ENCODE measurements at places on chromosomes 4 and X.

DNA sequence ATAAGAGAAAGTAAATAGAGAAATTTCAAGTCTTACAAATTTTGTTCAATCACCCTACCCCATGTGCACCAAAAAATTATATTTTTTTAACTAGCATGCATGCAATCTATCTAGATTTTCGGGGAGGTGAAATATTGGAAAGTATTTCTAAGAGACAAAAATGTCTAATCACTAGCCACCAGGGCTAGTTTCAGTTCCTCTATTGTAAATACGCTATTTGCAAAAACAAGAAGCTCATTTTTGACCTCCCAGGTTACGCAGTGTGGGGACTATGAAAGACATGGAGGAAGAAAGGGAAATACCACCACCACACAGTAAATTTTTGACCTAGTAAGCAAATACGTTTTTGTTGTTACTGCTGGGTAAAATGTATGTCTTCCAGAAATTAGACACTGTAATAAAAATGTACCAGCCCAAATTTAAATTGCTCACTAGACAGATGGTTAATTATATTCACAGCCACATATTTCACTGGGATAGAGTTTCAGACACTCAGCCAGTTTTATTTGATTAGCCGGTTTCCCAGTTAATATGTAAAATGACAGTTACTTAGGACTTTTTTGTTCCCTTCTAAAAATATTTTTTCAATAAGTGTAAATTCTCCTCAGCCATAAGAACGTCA is 2.2 kb downstream of the NEXMIF start:
- no peak for DNase-seq

GRCh38 chr4:173094739-173095421 is 73.7 kb upstream of the GALNT7 start:
- no peak for DNase-seq

- DNase-seq = no peak
These were observed 548 bp downstream of the TLR1 start for GRCh38 chr4:38803833-38804653.

GRCh38 chr4:22072240-22072639 is 123.7 kb upstream of the KCNIP4 start:
- DNase-seq = no peak

DNA sequence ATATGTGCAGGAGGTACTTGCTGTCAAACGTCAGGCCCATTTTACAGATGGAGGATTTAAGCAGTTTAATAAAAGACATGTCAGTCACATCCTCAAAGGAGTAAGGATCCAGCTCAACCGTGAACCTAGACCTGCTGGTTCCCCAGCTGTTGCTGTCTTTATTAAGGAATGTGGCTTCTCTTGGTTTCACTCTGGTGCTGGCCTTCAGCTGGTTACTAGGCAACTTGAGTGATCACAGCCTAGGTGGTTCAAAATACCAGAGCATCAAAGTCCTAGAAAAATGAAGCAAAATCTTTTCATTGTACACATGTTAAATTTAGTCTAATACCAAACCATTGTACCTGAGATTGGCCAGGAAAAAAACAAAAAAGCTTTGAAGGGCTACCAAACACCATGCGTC is 32.7 kb upstream of the GLRA2 start:
- no peak for DNase-seq

DNA sequence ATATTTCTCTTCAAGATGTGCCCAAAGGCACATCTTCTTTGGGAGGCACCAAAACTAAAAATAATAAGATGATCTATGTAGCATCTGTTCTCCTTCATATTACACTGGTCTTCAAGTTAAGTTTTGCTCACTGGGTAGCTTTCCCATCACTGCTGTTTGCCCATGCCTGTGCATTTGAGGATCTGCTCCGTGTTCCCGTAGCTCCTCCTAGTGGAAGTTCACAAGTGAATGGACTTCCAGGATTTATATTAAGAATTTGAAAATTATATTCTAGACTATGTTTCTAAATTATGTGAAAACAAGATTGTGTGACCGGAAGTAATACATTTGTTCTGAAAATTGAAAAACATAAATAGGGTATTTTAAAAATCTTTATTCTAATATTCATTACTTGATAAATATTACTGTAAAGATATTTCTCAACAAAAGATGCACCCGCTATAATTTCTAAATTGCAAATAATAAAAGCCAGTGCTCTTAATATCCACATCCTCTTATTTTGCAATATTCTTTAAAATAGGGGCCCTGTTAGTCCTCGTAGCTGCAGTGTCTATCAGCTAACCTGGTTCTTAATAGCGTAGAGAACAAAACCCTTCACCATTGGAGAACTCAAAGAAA is 147.7 kb downstream of the RBM46 start:
- DNase-seq = no peak

DNA sequence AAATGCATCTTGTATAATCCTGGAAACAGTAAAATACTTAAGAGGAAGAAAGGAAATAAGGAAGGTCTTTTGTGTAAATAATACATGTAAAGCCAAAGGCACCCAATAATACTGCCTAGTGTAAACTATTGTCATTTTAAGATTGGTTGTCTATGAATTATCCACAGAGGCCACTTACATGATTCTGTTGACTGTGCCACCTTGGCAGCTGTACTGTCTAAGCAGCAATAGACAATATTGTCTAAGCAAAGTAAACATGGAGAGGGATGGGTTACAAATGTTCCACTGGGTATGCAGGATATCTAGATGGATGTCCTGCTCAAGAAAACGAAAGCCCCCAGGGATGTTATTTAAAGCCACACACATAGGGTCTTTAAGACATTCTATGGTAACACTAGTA is 19.4 kb downstream of the BEND4 start:
- DNase-seq = no peak

DNA sequence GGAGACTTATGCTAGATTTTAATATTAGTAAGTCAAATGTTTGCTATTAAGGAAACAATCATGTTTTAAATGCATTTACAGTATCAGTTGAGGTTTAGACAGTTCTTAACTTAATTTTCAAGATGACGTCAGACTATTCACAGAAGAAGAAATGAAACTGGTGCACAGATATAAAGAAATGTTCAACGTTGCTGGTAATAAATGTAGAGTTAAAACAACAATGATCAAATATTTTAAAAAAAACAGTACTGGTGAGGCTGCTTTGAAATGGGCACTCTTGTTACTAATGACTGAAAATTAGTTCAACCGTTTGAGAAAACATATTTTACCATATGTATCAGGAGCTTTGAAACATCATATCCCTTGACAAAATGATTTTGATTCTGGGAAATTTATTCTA is 44.2 kb downstream of the ABHD18 start:
- no peak for DNase-seq

DNA sequence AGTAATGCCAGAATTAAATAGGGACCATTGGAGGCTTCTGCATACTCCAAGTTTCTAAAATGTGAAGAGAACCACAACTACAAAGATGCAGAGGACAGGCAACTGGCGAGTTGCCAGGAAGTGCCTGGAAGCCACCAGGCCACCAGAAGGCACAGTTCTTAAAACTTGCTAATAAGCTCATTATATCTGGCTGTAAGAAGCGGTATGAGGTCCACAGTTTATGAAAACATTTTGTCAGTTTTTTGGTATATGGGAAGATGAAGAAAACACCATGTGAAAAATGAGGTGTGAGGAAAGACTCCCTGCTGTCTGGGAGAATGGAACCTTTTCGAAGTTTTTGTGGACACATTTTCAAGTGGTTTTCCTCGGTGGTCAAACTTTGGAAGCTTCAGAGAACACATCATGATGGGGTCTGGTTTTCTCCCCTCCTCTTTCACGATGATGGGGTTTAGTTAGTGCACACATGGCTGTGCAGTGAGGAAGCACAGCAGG is 202.7 kb downstream of the NR3C2 start:
- DNase-seq = no peak

Data from left ventricle myocardium inferior (tissue), 1 donor.